ENCODE measurements at places on chromosomes 7 and 10.

DNA sequence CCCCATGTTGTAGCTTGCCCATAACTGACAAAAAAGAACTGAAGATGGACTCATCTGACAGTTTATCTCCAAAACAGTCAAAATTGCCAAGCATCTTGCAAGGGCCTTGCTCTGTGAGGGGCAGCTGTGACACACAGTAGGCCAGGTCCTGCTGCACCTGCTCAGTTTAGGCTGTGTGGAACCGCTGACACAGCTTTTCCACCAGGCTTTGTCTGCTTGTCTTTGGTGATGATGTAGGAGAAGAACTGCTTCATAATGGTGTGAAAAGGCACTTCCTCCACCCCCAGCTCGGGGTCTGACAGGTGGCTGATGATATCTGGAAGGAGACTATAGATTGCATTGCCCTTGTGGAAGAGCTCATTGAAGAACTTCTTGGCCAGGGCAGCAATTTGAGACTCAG, 92.6 kb downstream of the NPSR1 start:
- no peak for DNase-seq

DNA sequence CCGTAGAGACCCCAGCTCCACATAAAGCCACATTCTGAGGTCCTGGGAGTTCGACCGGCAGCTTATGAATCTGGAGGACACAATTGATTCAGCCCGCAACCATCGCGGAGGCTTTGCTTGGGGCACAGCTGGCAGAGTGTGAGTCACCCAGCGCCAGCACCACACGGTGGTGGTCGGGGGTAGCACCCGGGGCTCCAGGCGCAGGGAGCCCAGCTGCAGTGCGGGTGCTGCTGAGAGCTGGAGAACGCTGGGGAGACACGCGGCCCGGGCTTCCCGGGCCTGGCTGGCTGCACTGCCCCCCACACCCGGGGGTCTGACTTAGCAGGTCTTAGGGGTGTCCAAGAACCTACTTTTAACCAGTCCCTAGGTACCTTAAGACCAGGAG, 87.9 kb downstream of the PAXIP1 start:
- DNase-seq, result peak; percentile 41

DNA sequence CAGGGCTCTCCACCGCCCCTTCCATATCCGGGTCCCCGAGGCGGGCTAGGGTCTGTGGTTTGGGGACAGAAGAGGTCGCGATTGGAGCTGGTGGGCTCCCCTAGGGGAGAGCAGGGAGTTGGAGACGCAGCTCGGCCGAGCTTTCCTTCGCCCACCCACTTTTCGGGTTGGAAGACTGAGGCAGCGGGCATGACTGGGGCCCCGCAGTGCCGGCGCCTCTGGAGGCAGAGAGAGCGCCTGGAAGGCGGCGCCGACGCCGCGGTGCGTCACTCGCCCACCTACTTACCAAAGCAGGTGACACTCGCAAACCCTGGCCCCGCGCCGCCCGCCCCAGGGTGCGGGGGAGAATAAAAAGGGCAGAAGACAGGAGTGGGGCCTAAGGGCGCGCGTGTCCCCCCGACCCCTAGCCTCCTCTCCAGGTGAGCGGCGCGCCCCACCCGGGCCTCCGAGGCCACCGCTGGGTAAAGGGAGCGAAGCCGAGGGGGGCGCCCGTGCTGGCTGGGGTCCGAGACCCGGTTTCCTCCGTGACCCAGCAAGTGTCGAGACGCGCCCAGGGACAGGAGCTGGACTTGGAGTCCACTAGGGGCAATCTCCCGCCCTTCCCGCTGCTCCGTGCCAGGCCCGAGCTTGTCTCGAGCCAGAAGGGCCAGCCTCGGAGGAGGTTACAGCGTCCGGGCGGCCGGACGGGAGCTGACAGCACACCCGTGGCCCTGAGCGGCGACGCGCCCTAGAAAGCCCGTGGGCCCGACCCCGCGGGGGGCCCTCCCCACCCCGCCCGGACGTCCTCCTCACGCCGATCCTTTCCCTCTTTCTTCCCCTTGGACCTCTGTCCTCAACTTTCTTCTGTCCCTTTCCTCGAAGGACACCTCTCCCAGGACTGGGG, 34.4 kb upstream of the GRID1 start:
- peak; percentile 42 for DNase-seq

- DNase-seq, result no peak
Observed at GRCh38 chr7:47807756-47808155, 140.5 kb downstream of the PKD1L1 start.

DNA sequence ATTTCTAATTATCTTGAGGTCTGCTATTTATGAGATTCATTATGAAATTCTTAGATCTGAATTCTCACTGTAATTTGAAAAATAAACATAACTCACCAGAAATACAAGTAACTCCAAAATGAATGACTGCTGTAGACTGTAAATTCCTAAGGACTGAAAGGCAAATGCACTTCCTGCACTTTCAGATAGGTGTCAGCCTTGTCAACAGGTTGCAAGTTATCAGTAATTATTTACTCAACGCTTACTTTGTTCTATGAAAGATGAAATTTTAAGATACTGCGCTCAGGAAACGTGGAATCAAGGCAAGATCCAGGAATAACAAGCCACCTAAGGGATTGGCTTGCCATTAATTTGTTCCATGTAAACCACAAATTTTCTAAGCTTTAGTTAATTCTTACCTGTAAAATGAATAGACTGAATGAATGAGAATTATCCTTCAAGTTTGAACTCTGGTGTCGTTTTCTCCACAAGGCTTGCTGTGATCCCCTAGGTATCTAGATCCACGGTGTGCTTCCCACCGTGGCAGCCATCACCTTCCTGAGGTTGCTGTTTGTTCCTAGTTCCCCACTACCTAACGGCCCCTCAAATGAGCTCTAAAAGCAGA, 12.6 kb downstream of the DHX32 start:
- peak; percentile 39 for DNase-seq

DNA sequence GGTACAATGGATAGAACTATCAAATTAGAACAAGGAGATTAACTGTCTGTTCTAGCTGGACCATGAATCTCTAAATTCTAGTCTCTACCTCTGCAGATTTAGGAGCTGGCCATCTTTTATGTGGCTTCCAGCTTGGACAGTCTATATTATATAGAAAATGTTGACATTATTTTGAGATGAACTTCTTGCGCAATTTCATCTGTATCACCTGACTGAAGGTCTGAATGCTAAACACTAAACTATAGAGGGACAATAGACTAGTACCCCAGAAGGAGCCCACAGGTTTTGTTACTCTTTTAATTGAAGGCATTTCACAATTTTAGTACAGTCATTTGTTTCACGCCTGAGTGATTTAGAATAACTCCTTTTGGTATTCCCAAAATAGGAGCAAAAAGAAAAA, 222.4 kb upstream of the ANKRD30A start:
- no peak for DNase-seq

GRCh38 chr7:45874408-45875131, 1.7 kb upstream of the CCDC201 start:
- peak; percentile 87 for DNase-seq

GRCh38 chr10:62327885-62328284, 46.3 kb upstream of the ZNF365 start:
- no peak for DNase-seq

DNA sequence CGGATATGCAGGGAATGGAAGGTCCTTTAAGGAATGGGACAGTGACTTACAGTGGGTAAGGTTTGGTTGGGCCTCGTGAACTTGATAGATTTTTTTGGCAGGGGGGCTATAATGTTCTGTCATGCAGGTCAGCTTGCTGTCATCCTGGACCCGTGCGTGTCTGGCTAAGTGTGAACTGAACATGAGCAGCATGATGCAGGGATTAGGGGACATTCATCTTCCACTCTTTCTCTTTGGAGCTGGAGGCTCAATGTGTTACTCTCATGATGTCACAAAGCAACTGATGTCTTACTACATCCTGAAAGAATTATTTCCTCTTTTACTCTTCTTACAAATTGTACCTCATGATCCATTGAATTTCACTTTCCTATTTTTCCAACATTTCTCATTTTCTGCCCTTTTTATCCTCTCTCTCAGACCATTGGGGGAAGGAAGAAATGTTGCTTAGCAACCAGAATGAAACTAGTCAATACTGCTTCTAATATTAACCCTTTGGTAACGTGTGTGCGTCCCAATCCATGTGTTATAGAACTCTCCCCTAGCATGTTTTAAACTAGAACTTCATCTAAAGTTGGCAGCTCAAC, 549.1 kb downstream of the LRMDA start:
- DNase-seq, result no peak

GRCh38 chr10:26216585-26217395, at the start of gene GAD2:
Gene GAD2, plus strand, starts transcription at chr10:26216774. Its CDS starts 36 bp downstream, at chr10:26216810.
- DNase-seq, result peak; percentile 10

DNA sequence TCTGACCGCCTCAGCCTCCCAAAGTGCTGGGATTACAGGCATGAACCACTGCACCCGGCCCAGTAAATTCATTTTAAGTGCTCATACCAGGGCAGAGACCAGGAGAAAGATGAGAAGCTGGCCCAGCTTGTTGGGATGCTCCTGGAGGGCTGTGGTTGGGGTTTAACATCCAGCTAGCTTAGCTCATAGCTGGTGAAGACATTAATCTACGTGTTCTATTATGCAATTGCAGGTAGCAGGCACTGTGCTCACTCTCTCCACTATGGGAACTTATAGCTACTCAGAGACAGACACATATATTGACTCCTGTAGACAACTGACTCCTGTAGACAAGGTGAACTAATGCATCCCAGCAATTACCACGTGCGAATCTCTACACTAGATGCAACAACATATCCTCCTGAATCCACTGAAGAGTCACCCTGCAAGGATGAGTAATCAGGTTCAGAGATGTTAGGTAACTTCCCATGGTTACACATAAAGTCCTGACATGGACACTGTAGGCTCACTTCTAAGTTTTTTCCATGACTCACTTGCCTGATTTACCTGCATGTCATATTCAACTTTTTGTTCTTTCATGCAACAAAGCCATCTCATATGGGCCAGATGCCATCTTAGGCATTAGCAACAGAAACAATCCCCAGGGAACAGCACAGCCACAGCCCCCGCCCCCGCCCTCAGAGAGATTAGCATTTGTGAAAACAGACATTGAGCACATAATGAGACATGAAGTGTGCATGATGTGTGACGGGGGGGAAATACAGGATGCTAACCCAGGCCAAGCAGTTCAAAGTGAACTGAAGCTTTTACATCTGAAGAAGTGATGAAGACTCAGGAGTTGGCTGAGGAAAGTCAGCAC, 37.2 kb downstream of the ERLIN1 start:
- DNase-seq, result peak; percentile 44

- DNase-seq, result no peak
Observed at GRCh38 chr7:683526-684205, 42.8 kb upstream of the DNAAF5 start.

DNA sequence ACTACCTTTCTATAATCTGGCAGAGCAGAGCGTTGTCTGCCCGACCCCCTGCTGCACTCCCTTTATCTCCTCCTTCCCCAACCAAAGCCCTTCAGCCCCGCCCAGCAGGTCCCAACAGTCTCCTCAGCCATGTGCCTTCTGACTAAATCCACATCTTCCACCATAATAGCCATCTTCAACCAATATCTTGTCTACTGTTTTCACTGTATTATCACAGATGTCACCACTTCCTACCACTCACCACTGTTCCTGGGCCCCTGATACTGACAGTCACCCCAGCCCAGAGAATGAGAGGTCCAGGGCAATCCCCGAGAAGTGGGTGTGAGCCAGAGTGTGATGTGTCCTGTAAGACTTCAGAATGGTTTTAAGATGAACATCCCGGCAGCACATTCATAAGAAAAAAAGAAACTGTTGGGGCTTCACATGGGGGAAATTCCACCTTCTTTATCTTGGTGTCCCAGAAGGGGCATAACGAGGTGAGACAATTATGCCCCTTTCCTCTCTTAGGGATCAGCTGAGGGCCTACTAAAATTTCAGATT, 25.3 kb downstream of the CCDC6 start:
- no peak for DNase-seq

DNA sequence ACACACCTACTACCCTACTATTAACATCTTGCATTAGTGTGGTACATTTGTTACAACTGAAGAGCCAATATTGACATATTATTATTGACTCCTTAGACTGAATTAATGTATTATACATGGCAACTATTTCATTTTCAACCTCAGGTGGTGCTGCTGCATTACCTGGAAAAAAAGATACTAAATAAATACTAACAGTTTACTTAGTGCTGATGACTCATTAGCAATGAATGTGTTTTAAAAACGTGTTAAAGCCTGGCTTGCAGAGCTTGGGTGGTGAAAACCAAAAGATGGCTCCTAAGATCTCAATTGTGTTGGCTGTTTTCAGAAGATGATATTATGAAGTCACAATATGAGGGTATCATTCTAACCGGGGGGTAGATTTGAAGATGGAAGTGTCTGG, 34.8 kb downstream of the CFAP43 start:
- no peak for DNase-seq

- no peak for DNase-seq
Observed at GRCh38 chr10:3347413-3348182, 175.0 kb upstream of the PITRM1 start.

DNA sequence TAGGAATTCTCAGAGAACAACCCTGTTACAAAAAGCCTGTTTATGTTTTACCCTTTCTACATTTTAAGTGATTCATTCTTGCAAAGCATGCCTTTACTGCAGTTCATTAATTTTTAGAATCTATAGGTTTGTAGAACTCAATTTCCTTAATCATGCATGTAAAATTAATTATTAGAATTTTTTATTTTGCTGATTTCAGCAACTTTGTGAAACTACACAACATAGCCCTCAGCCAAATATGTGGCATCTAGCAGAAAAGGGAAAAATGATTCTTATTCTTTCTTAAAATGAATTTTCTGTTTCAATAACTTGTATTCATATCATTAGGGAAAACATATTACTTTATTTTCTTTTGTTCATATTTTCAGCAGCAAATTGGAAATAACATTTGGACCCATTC, 392.9 kb upstream of the PFKP start:
- no peak for DNase-seq

DNA sequence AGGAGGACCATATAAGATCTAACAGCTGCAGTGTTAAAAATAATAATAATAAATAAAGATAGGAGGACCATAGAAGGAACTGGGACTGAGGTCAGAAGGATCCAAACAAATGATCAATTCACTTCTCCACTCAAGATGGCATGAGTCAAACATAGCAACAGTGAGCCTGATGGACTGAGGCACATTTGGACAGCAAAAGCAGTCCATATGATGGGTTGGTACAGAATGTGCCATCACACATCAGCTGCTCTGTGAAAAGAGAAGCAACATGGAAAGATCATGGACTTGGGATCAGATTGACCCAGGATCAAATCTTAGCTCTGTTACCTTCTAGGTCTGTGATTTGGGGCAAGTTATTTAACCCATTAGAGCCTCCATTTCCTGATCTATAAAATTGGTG, 188.9 kb upstream of the KMT2E start:
- no peak for DNase-seq

- no peak for DNase-seq
Observed at GRCh38 chr7:123621707-123622106, 20.1 kb downstream of the ASB15 start.

- DNase-seq, result peak; percentile 66
Observed at GRCh38 chr10:90871279-90871765, 452 bp upstream of the RPP30 start.

GRCh38 chr10:113854761-113855588, 514 bp downstream of the NHLRC2 start:
- DNase-seq, result peak; percentile 50

DNA sequence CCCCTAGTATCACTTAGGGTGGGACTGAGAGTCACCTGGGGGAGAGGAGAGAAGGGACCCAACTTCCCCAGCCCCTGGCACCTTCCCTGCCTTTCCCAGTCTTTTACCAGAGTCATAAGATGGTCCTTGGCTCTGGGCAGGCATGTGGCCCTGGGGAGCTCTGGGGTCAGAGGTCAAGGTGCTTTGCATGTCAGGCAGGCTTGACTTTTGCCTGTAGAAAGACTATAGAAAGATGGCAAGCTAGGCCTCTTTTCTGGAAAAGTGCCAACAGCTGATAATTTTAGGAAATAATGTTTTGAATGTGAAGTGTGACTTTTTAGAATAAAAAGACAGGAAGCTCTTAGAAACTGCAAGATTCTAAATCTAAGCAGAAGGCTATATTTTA, 67.5 kb downstream of the MKI67 start:
- DNase-seq, result no peak

Data from Daoy (cell line).